ENCODE measurements at places on chromosomes 12 and 14.

- no peak for DNase-seq
- peaks cover 2% of the 10 kb centered on the region for H3K4me1 ChIP-seq
- peaks cover 3% of the 10 kb centered on the region for H3K27me3 ChIP-seq
- H3K4me3 ChIP-seq = no peak overlapping the region
- H3K36me3 ChIP-seq = no peaks in the 10 kb centered on the region
These were observed 84.5 kb downstream of the GPR65 start for GRCh38 chr14:88089445-88089844.

- peaks cover 13% of the 10 kb centered on the region for H3K27me3 ChIP-seq
- H3K27ac ChIP-seq = no peak overlapping the region
- no peak for DNase-seq
- peak overlapping the region; percentile 58 for H3K4me3 ChIP-seq
- H3K4me1 ChIP-seq = peaks cover 21% of the 10 kb centered on the region
These were observed 11.8 kb upstream of the OR6S1 start for GRCh38 chr14:20652996-20653975.

DNA sequence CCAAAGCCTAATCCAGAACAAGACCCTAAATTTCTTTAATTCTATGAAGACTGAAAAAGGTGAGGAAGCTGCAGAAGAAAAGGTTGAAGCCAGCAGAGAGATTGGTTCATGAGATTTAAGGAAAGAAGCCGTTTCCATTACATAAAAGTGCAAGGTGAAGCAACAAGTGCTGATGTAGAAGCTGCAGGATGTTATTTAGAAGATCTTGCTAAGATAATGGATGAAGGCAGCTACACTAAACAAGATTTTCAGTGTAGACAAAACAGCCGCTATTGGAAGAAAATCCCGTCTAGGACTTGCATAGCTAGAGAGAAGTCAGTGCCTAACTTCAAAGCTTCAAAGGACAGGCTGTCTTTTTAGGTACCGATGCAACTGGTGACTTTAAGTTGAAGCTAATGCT is 65.4 kb upstream of the AMIGO2 start:
- DNase-seq = no peak
- H3K27me3 ChIP-seq = no peaks in the 10 kb centered on the region
- peak overlapping the region; percentile 17 for H3K27ac ChIP-seq
- peaks cover 18% of the 10 kb centered on the region for H3K36me3 ChIP-seq
- H3K4me3 ChIP-seq = no peak overlapping the region

DNA sequence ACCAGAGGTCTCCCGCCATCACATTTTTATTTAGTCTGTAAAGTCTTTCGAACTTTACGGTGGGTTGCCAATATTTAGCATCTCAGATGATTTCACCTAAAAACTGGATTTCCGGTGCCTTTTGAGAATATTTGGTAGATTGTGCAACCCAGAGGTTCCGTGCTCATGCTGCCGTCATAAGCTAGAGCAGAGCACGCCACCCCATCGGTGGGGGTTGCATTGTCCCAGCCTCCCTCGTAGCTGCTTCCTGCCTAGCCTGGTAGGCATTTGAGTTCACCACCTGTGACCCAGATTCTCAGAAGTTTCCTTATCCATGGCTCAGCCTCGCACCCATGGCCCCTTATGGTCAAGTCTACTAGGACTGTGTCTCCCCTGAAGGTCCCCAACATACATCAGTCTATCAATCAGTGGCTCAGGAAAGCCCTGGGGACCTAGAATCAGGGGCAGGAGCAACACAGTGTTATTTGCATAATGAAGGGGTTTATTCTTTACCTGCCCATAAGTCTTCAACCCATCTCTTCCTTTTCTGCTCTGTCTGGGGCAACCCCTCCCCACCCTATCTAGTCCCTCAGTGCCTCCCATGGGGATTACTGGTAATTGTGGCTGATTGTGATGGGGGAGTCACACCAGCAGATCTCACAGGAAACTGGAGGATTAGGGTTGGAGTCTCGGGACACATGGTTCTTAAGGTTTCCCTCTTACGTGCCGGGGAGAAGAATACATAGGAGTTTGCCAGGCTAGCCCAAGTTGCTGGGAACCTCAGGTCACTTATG is 152.3 kb downstream of the PHETA1 start:
- H3K27me3 ChIP-seq = peaks cover 6% of the 10 kb centered on the region
- H3K27ac ChIP-seq = no peak overlapping the region
- no peak for DNase-seq
- no peak overlapping the region for H3K4me3 ChIP-seq
- H3K4me1 ChIP-seq = no peaks in the 10 kb centered on the region

GRCh38 chr14:75667099-75667765 is 6.2 kb downstream of the TTLL5 start:
- H3K4me3 ChIP-seq = no peak overlapping the region
- DNase-seq = no peak
- no peak overlapping the region for H3K27ac ChIP-seq
- H3K4me1 ChIP-seq = no peaks in the 10 kb centered on the region
- H3K27me3 ChIP-seq = no peaks in the 10 kb centered on the region

DNA sequence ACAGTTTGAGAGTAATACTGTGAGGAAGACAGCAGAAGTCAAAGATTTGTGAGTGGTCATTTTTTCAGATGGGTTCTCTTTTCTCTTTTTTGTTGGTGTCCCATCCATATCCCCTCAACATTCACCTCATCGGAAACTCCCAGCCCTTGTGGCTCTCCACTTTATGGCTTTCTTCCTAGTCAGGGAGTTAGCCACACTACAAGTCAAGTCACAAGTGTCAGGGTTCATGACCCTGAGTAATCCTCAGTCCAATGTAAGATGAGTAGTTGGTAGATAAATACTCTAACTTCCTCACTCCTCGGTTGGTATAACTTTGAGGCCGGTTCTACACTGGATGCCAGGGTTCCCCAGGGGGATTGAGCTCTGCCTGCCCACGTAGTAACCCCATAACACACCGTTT is 41.4 kb downstream of the PTGER2 start:
- H3K27me3 ChIP-seq = peaks cover 18% of the 10 kb centered on the region
- H3K4me3 ChIP-seq = no peak overlapping the region
- peaks cover 8% of the 10 kb centered on the region for H3K4me1 ChIP-seq
- no peaks in the 10 kb centered on the region for H3K36me3 ChIP-seq

All from memory B cell (primary cell).